ENCODE measurements at places on chromosomes 3 and 15.

DNA sequence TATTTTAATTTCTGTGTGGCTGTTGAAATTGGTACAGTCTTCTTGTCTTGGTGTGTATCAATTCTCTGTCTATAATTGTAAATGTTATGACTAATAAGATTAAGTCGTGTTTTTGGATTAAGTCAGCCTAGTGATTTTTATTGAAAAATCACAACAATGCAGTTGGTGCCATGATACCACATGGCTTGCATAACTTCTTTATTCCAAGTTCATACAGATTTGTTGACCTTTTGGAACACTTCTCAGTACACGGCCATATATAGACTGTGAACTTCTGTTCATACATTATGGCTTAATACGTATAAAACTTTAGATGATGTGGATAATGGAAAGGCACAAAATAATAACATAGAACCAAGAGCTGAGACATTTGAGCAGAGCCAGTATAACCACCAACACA, 121.2 kb upstream of the NAALADL2 start:
- H3K27ac ChIP-seq, result no peak overlapping the region
- no peaks in the 10 kb centered on the region for H3K36me3 ChIP-seq
- no peaks in the 10 kb centered on the region for H3K27me3 ChIP-seq
- no peak overlapping the region for H3K4me3 ChIP-seq
- no peak for DNase-seq
- H3K4me1 ChIP-seq, result no peaks in the 10 kb centered on the region

- H3K4me3 ChIP-seq, result no peak overlapping the region
- no peak overlapping the region for H3K27ac ChIP-seq
- H3K36me3 ChIP-seq, result no peaks in the 10 kb centered on the region
- no peak for DNase-seq
- H3K4me1 ChIP-seq, result no peaks in the 10 kb centered on the region
- no peaks in the 10 kb centered on the region for H3K27me3 ChIP-seq
Observed at GRCh38 chr15:49988766-49989165, 130.3 kb downstream of the ATP8B4 start.

DNA sequence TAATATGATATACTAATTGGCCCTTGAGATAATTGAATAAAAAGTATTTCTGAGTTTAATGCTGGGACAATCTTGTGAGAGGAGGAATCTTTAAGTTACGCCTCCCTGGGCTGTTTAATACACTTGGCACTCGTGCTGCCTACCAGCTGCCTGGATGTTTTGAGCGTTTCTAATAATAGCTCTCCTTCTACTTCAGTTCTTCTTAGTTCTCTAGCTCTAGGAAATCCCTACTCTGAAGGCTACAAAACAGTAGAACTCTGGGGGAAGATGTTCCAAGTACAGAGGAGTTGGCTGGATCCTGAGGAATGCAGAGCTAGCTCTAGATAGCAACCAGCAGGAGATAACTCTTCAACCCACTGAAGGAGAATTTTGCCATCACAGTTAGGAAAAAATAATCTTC, 3.5 kb downstream of the NAALADL2 start:
- no peaks in the 10 kb centered on the region for H3K4me1 ChIP-seq
- no peaks in the 10 kb centered on the region for H3K27me3 ChIP-seq
- DNase-seq, result no peak
- H3K4me3 ChIP-seq, result no peak overlapping the region
- no peak overlapping the region for H3K27ac ChIP-seq

- H3K27ac ChIP-seq, result no peak overlapping the region
- no peaks in the 10 kb centered on the region for H3K36me3 ChIP-seq
- DNase-seq, result no peak
- H3K27me3 ChIP-seq, result no peaks in the 10 kb centered on the region
Observed at GRCh38 chr3:33915796-33916546, 117.5 kb downstream of the PDCD6IP start.

- H3K27me3 ChIP-seq, result no peaks in the 10 kb centered on the region
- H3K4me1 ChIP-seq, result no peaks in the 10 kb centered on the region
- H3K4me3 ChIP-seq, result no peak overlapping the region
- no peaks in the 10 kb centered on the region for H3K36me3 ChIP-seq
- no peak overlapping the region for H3K27ac ChIP-seq
- no peak for DNase-seq
Observed at GRCh38 chr3:156803952-156804741, 22.0 kb upstream of the LEKR1 start.

GRCh38 chr3:155416500-155417118, 123.1 kb upstream of the STRIT1 start:
- DNase-seq, result no peak
- no peaks in the 10 kb centered on the region for H3K27me3 ChIP-seq
- no peak overlapping the region for H3K4me3 ChIP-seq
- no peaks in the 10 kb centered on the region for H3K4me1 ChIP-seq
- no peak overlapping the region for H3K27ac ChIP-seq

DNA sequence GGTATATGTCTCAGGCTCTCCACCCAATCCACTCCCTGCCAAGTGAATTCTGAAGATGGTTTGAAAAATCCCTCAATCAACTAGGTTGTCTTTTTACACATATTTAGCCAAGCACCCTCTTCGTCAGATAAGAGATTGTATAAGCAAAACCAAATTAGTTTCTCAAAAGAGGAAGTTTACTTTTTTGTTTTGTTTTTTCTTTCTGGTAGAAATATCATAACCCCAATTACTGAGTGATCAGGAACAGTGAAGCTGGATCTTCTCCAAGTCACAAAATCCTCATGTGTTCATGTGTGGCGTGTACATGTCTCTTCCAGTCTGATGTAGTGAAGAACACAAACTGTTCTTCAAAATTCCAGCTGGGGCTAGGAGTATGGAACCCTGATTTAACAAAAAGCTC, 180.6 kb downstream of the FOXP1 start:
- no peaks in the 10 kb centered on the region for H3K36me3 ChIP-seq
- DNase-seq, result no peak
- no peak overlapping the region for H3K27ac ChIP-seq
- peaks cover 60% of the 10 kb centered on the region for H3K4me1 ChIP-seq

- no peaks in the 10 kb centered on the region for H3K27me3 ChIP-seq
- H3K36me3 ChIP-seq, result no peaks in the 10 kb centered on the region
- H3K27ac ChIP-seq, result no peak overlapping the region
- DNase-seq, result no peak
- no peaks in the 10 kb centered on the region for H3K4me1 ChIP-seq
Observed at GRCh38 chr3:135128818-135129217, 333.8 kb downstream of the EPHB1 start.

- H3K4me3 ChIP-seq, result no peak overlapping the region
- no peaks in the 10 kb centered on the region for H3K27me3 ChIP-seq
- no peak for DNase-seq
- no peaks in the 10 kb centered on the region for H3K36me3 ChIP-seq
- no peaks in the 10 kb centered on the region for H3K4me1 ChIP-seq
- no peak overlapping the region for H3K27ac ChIP-seq
Observed at GRCh38 chr3:150497956-150498355, 48.3 kb downstream of the SERP1 start.

- H3K4me3 ChIP-seq, result no peak overlapping the region
- H3K27me3 ChIP-seq, result no peaks in the 10 kb centered on the region
- H3K36me3 ChIP-seq, result no peaks in the 10 kb centered on the region
- no peak overlapping the region for H3K27ac ChIP-seq
- no peak for DNase-seq
Observed at GRCh38 chr3:149582395-149582794, 75.4 kb downstream of the WWTR1 start.

- no peak overlapping the region for H3K27ac ChIP-seq
- no peaks in the 10 kb centered on the region for H3K27me3 ChIP-seq
- no peaks in the 10 kb centered on the region for H3K4me1 ChIP-seq
- DNase-seq, result no peak
Observed at GRCh38 chr3:190595807-190596206, 81.9 kb downstream of the IL1RAP start.

GRCh38 chr15:95664450-95664849, 666.0 kb upstream of the NR2F2 start:
- no peak overlapping the region for H3K4me3 ChIP-seq
- no peak overlapping the region for H3K27ac ChIP-seq
- H3K27me3 ChIP-seq, result no peaks in the 10 kb centered on the region
- no peak for DNase-seq
- no peaks in the 10 kb centered on the region for H3K4me1 ChIP-seq

- H3K4me3 ChIP-seq, result no peak overlapping the region
- no peaks in the 10 kb centered on the region for H3K36me3 ChIP-seq
- no peak for DNase-seq
- no peaks in the 10 kb centered on the region for H3K4me1 ChIP-seq
Observed at GRCh38 chr15:48898032-48898431, 20.1 kb downstream of the EID1 start.

- no peaks in the 10 kb centered on the region for H3K4me1 ChIP-seq
- no peaks in the 10 kb centered on the region for H3K27me3 ChIP-seq
- H3K4me3 ChIP-seq, result no peak overlapping the region
- H3K27ac ChIP-seq, result no peak overlapping the region
Observed at GRCh38 chr3:30943206-30943605, 48.7 kb upstream of the GADL1 start.

DNA sequence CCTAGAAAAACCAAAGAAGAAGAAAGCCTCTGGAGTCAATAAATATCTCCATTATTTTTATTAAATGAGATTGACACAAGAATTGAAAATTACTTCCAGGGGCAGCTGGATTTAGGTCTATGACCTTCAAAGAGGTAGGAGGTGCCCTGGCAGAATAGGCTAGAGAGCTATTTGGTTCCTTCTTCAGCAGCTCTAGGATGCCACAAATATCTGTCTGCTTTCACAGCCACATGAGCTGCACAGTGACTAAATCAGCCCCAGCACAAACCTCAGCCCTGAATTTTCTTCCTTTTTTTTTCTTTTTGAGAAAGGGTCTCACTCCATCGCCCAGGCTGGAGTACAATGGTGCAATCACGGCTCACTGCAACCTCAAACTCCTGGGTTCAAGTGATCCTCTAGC, 223.5 kb downstream of the ABHD5 start:
- H3K4me3 ChIP-seq, result no peak overlapping the region
- no peak overlapping the region for H3K27ac ChIP-seq
- H3K27me3 ChIP-seq, result no peaks in the 10 kb centered on the region

GRCh38 chr3:148789146-148789545, 38.5 kb upstream of the CPB1 start:
- H3K27ac ChIP-seq, result no peak overlapping the region
- H3K4me1 ChIP-seq, result no peaks in the 10 kb centered on the region
- H3K27me3 ChIP-seq, result no peaks in the 10 kb centered on the region
- no peak for DNase-seq
- no peak overlapping the region for H3K4me3 ChIP-seq

DNA sequence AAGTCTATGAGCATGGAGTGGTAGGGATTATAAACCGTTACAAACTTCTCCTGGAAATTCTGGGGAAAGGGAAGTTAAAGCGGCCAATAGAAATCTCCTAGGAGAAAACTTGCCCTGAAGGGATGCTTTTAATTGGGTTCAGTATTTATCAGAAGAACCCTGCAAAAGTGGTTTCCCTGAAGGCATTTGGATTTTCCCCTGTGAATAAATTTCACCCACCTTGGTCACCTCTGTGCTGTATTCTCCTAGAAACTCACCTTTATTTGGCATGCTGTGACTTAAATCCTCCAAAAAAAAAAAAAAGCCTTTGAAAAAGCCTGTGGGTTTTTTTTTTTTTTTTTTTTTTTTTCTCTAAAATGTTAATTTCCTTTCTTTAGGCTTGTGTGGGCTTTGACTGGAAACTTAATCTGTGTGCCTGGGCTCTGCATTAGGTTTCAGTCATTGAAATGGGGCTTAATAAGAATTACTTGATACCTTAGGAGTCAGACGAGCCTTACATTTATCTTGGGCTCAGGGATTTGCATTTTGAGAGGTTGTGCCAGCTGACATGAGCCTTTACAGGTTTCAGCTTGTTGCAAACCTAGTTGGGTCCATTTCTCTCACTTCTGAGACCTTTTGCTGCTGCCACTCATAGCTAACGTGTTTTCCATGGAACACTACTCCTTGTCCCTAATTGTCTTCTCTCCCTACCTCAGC, 22.0 kb downstream of the TGFBR2 start:
- peaks cover 7% of the 10 kb centered on the region for H3K36me3 ChIP-seq
- peaks cover 97% of the 10 kb centered on the region for H3K4me1 ChIP-seq
- no peak overlapping the region for H3K27ac ChIP-seq
- no peaks in the 10 kb centered on the region for H3K27me3 ChIP-seq
- no peak overlapping the region for H3K4me3 ChIP-seq

DNA sequence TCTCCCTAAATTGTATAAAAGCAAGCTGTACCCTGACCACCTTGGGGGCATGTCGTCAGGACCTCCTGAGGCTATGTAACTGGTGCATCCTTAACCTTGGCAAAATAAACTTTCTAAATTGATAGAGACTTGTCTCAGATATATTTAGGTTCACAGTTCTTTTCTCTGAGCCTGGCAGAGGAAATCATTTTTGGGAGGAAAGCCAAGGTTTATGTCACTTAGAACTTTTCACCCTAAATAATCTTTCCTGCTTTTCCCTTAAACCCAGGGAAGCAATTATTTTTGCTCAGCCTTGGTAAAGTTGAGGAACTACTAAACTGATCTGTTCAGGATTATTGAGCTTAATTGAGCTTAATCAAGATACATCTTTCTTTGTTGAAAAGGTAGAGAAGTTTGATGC, 608.9 kb downstream of the PDCD6IP start:
- H3K27me3 ChIP-seq, result no peaks in the 10 kb centered on the region
- no peaks in the 10 kb centered on the region for H3K4me1 ChIP-seq
- no peak overlapping the region for H3K4me3 ChIP-seq
- H3K27ac ChIP-seq, result no peak overlapping the region
- no peak for DNase-seq

DNA sequence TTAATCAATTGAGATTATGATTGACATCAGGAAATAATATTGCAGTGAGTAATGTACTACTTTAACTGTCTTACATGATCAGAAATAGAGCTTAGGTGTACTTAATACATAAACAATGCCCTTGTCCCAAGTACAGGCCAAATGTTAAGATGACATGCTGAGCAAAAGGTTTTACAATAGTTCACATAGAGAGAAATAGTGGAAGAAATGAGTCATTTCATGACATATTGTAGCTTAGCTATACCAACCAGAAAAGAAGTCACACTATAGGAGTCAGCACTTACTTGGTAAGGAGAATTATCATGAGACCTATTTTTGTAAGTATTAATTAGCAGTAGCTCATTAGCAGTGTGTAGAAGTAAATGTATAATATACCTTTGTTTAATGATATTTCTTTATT, 96.4 kb upstream of the NANOGP8 start:
- H3K27me3 ChIP-seq, result no peaks in the 10 kb centered on the region
- H3K36me3 ChIP-seq, result no peaks in the 10 kb centered on the region
- H3K4me1 ChIP-seq, result no peaks in the 10 kb centered on the region
- no peak for DNase-seq
- H3K27ac ChIP-seq, result no peak overlapping the region
- no peak overlapping the region for H3K4me3 ChIP-seq

GRCh38 chr3:184620475-184621119, 59.0 kb downstream of the EPHB3 start:
- H3K4me3 ChIP-seq, result no peak overlapping the region
- no peak overlapping the region for H3K27ac ChIP-seq
- H3K27me3 ChIP-seq, result peaks cover 6% of the 10 kb centered on the region
- no peak for DNase-seq

GRCh38 chr15:29736012-29736743, 86.1 kb downstream of the TJP1 start:
- no peak for DNase-seq
- H3K27ac ChIP-seq, result no peak overlapping the region
- no peak overlapping the region for H3K4me3 ChIP-seq
- H3K36me3 ChIP-seq, result no peaks in the 10 kb centered on the region
- no peaks in the 10 kb centered on the region for H3K4me1 ChIP-seq
